ENCODE measurements at places on chromosomes 2 and 18.

GRCh38 chr18:12334863-12335262 lies 26.8 kb downstream of the TUBB6 start:
- no peak for DNase-seq

GRCh38 chr2:226187616-226188015 lies 612.0 kb downstream of the IRS1 start:
- DNase-seq, result no peak

- no peak for DNase-seq
Measured at GRCh38 chr18:51051105-51051712, 21.2 kb downstream of the SMAD4 start.

DNA sequence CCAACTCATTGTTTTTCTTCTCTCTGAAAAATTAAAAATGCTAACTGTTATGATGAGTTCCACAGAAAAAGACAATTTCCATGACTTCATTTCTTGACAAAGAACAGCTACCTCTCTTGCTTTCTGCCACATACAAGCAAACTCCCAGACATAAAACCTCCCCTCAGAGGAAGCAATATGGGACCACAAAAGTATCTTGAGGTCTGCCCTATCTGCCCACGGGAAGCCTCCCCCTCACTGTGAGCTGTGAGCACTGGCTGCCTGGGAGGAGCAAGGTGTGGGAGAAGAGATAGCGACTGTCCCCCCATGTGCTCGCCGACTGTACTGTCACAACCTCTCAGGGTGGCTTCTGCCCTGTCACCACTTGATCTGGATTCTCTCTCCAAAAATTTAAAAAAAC lies 69.7 kb upstream of the NRP2 start:
- DNase-seq, result no peak

- DNase-seq, result no peak
Measured at GRCh38 chr2:11073251-11073650, 82.0 kb upstream of the SLC66A3 start.

DNA sequence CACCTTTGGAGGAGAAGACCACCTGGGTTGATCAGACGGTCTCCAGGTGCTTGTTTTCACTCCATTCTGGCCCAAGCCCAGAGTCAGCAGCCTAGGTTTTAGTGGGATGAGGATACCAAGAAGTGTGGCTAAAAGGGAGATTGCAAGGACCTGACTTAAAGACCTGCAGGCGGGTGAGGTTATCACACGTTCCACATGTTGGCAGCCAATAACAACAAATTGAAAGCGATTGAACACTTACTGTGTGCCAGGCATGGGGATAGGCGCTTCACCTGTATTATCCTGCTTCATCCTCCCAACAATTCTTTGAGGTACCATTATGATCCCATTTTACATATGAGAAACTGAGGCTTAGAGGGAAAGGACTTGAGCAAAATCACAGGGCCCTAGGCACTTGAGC lies 5.0 kb downstream of the ARL4C start:
- DNase-seq, result no peak

DNA sequence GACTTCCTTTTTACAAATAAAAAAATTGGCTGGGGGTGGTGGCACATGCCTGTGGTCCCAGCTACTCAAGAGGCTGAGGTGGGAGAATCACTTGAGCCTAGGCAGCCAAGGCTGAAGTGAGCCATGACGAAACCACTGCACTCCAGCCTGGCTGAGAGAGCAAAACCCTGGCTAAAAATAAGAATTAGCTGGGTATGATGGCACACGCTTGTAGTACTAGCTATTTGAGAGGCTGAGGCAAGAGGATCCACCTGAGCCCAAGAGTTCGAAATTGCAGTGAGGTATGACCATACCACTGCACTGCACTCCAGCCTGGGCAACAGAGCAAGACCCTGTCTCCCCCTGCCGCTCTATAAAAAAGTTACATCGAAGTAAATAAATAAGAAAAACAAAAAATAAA lies 33.7 kb downstream of the GFPT1 start:
- no peak for DNase-seq

GRCh38 chr2:73034661-73035375 lies 36.7 kb downstream of the SFXN5 start:
- DNase-seq, result no peak

DNA sequence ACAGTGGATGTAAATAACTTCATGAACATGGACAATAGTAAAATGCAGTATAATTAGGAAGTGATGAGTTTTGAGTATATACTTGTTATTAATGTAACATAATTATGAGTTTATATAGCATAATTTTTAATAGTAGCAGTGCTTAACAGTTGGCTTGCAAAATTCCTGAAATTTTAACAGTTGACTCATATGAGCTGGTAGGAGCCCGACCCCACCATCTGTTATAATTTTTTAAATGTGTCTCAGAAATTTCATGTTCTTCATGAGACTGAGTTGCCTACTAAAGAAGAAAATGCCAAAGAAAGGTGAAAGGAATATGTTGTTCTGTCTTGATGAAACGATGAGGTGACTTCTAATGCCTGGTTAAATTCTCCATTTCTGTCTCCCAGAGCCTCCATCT lies 62.6 kb downstream of the ITGB1BP1 start:
- no peak for DNase-seq

- DNase-seq, result no peak
Measured at GRCh38 chr2:870426-870825, 80.2 kb upstream of the SNTG2 start.

DNA sequence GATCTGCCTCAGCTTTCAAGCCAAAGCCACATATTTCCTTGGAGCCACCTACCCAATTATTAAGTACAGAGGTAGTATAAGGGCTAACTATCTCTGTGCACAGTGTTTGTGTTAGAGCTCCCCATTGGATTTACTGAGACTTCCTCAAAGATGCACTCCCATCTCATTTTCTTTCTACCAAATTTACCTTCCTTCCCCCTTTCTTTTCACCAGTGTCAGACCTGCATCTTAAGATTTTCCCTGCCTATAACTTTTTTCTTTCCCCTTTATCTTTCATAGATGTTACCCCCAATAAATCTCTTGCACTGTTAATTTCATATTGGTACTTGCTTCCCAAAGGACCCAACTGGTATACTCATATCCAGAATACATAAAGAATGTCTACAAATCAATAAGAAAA lies 5.9 kb upstream of the REL start:
- no peak for DNase-seq

DNA sequence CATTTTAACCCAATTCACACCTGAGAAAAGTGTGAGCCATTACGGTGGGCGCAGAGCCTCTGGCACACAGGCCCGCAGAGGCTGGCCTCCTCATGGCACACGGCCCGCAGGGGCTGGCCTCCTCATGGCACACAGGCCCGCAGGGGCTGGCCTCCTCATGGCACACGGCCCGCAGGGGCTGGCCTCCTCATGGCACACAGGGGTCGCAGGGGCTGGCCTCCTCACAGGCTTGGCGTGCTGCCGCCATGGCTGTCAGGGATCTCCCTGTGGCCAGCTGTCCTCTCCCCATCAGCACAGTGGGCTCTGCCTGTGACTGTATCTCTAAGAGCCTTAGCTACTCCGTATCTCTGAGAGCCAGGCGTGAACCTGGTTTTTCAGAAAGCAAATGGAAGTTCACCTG lies 24.6 kb downstream of the ANO7 start:
- DNase-seq, result no peak

DNA sequence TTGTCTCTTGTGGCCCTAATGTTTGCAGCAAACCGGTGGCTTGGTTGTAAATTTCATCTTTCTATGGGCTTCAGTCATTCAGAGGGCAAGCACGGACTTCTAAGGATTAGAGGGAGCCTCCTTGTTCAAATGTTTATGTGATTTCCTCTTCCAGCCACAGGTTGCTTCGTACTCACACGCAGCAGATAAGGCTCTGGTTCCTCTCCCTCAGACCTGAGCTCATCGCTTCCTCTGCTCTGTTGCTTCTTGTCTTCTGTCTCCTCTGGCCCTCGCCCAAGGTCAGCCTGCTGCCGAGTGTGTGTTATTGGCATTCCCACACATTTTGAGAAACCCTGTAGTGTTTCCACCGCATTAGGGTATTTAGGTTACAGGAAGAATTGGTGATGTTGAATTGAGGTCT lies 44.0 kb downstream of the MYL12B start:
- no peak for DNase-seq

DNA sequence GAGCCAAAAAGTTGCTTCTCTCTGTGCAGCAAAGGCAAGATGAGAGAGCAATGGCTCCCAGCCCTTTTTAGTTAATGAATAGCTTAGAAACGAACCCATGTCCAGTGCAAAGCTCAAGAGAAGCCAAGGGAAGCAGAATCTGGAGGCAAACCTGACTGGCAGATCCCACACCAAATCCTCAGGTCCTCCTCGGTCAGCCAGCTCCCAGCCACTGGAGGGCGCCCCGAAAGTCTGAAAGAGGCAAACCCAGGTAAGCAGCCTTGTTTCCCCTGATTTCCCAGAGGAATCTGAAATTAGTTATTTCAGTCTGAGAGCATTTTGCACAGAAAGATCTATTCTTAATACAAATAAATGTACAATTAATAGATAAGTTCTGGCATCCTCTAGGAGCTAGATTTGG lies 71.3 kb upstream of the PID1 start:
- DNase-seq, result no peak

- no peak for DNase-seq
Measured at GRCh38 chr2:104026725-104027124, 827.2 kb upstream of the POU3F3 start.

GRCh38 chr18:44856157-44856556 lies 175.5 kb downstream of the SETBP1 start:
- DNase-seq, result no peak

DNA sequence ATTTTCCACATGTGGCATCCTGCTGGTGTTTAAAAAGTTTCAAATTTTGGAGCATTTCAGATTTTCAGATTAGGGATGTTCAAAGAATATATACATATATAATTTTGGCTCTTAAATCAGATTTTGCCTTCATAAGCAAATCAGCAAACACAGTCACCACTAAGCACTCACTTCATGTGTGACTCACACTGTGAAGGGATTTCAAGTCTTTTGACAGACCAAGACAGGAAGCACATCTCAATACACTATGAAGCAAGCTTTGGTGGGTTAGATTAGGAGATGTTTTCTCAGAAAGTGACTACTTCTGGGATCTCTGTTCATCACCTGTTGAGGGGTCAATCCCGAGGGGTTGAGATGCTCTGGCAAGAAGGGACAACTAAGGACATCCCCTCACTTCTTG lies 227.8 kb upstream of the RBBP8 start:
- DNase-seq, result no peak

DNA sequence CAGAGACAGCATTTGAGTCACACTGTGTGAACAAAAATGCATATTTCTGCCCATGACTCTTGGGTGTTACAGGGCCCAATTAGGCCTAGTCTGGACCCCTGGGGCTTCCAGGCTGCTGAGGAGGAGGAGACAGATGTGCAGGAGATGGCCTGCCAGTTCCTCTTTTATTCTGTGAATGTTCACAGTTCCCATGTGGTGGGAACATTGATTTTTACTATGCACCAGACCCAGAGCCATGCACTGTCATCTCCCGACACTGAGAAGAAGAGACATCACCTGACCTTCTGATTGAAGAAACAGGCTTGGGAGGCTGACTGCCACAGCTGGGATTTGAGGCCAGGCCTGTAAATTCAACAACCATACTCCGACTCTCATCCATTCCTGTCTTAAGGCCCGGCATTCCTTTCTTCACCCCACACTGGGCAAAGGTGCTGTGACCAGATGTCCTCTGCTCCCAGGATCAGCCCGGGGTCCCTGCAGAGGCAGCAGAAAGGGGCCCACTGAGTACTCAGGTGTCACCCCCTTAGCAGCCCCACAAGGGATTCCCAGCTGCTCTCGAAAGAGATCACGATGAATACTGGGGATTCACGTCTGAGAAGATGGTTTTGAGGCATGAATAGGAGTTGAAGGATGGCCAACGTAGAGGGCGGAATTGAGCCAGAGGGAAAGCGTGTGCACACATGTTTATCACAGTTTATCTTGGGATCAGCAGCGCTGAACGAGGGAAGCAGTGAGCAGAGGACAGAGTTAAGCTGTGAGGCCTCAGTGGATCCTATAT lies 3.6 kb upstream of the TFCP2L1 start:
- no peak for DNase-seq

GRCh38 chr2:45974762-45975408 lies 322.3 kb upstream of the EPAS1 start:
- DNase-seq, result no peak

DNA sequence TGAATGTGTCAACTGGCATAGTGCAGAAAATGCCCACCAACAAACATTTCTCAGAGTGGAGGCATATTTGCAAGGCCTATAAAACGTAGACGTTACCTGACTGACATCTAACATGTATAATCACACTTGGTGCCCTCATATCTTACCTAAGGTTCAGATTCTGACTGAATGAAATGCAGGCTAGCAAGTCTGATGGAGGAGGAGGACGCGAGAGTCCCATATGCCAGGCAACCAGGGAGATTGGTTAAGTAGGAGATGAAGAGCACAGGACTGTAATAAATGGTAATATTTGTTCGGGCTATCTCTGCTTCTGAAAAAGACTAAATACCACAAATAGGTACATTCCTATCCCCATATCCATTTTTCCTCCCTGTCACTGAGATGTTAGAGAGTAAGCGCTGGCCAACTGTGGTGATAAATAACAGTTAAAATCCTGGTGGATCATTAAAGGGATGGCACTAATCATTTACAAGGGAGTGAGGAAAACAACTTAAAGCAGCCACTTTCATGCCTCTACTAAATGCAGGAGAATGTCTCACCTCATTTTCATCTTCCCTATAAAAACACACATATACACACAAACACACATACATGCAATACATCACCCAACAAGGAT lies 217.2 kb downstream of the TMEM163 start:
- DNase-seq, result no peak

DNA sequence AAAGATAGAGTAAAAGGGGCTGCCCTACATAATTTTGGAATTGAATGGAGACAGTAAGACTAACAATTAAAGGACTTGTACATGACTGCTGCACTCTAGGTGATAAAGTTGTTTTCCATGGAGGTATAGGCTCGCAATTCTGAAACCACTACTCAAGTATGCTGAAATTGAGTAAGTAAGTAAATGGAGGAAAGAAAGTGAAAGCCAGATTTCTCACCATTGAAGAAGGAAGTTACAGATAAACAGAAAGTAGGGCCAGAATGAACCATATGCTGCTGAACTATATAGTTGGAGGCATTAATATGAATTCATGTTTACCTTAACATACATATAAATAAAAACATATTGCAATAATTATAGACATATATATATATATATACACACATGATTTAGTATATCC lies 225.7 kb upstream of the ST6GAL2 start:
- DNase-seq, result no peak

- DNase-seq, result no peak
Measured at GRCh38 chr2:19021100-19021476, 337.3 kb downstream of the OSR1 start.

DNA sequence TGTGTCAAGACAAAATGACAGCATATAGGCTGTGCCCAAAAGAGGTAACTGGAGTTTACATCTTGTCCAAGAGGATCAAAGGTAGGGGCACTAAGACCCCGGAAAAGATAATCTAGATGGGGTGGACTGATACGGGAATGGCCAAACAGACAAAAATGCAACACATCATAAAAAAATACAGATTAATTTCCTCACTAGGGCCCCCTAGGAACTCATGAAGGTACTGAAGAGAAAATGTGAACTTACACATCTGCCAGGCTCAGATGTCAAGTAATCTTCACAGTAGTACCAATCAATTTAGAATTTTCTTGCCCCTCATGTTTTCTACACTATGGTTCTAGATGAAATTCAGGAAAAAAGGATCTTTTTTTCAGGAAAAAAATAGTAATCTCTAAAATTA lies 115.6 kb upstream of the REG3A start:
- no peak for DNase-seq
